NCI-H526 (cell line): ENCODE measurements at places on chromosomes 7 and 10.

DNA sequence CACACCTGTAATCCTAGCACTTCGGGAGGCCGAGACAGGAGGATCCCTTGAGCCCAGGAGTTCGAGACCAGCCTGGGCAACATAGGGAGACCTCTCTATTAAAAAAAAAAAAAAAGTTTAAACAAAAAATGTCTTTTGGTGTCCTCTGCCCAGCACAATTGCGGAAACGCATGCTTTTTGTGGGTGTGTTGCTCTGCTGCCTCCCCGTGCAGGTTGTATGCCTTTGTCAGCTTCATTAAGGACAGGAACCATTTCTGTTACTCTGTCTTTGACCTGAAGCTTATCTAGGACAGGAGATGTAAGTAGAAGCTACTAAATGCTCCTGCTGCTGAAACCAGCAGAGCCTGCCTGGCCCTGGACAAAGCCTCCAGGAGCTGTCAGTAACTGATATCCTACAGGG is 21.3 kb upstream of the ANKRD2 start:
- DNase-seq = no peak

DNA sequence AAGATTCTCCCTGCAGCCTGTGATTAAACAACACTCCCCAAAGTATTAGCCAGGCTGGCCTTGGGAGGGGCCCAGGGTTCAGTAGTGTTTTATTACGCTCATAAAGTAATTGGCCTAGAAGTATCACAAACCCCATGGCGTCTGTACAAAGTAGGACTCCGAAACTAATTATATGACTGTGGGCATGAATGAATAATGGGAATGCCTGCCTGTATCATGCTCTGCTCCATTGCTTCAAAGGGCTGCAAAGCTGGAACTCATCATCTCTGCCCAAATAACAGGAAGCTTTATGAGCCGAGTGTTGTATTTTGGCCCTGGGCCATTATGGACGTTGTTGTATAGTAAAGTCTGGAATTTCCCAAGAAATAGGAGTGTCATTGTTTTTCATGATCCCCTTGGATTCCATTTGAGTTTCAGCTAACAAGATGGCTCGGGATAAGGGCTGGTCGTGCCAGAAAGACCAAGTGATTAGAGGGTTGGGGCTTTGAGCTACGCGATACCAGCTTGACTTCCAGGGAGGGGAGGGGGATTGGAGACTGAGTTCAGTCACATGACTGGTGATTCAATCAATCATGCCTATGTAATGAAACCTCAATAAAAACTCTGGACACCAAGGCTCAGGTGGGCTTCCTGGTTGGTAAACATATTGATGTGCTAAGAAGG is 65.3 kb upstream of the NPTX2 start:
- DNase-seq = no peak

DNA sequence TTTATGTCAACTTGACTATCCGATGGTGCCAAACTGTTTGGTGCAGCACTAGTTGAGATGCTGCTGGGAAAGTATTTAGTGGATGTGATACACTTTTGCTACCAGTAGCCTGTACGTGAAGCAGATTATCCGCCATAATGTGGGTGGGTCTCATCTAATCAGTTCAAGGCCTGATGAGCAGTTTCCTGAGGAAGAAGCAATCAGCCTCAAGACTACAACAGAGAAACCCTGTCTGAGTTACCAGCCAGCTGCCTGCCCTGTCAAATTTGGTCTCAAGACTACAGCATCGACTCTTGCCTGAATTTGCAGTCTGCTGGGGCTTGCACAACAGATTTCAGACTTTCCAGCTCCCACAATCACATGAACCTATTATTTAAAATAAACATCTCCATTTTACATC is 10.9 kb upstream of the RBP3 start:
- DNase-seq = no peak

DNA sequence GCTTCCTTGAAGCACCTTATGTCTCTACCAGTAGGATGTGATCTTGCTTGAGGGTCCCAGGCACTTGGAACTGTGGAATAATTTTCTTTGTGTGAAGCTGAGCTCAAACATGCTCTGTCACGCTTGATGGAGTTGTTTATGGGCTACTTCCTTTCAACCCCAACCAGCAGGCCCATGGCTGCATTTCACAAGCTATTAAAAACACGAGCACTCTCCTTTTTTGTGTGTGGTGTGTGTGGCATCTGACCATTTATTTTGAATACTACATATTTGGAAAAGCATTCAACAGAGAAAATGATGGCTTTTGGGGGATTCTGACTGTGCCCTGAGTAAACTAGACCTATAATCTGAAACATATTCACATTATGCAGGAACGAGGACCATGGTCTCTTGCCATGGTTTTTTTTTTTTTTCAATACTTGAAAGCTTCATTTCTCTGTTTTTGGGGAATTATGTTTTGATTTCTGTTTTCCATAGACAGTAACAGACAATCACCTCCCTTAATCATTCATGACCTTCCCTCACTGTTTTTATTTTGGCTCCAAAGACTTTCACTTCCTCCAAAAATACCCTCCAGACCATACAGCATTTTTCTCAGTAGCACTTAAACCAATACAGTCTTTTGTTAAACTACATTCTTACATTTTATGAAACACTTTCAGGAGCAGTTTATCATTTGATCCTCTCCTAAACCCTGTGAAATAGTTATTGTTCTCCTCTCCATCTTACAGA is 233.6 kb upstream of the BMPER start:
- DNase-seq = no peak

DNA sequence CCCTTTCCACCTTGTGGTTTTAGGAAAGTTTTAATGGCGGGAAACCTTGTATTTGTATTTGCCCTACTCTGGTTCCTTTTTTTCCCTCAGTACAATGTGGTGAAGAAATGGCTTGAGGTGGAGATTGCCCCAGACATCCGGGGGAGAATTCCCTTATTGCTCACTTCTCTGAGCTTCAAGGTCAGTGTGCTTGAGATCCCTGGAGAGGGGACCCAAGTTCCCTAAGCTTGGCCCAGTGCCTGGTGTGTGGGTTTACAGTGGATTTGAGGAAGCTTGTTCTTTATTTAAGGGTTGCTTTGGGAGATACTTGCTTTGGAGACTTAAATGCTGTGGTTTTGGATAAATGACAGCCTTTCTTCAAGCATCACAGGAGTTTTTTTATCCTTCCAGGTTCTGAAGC is 18.3 kb downstream of the CALHM2 start:
- no peak for DNase-seq

GRCh38 chr7:98994046-98994944 is 116.0 kb downstream of the TRRAP start:
- no peak for DNase-seq

- no peak for DNase-seq
Observed at GRCh38 chr7:23207884-23208283, 26.0 kb downstream of the NUP42 start.
